Cortex of kidney (tissue), 1 donor: ENCODE measurements at places on chromosomes 2 and 18.

GRCh38 chr2:42117923-42118753, 51.0 kb upstream of the EML4 start:
- no peak for DNase-seq

- DNase-seq = no peak
Observed at GRCh38 chr18:75638223-75638775, 210.8 kb upstream of the SMIM21 start.

- no peak for DNase-seq
Observed at GRCh38 chr18:23842305-23842704, 153.1 kb downstream of the LAMA3 start.

DNA sequence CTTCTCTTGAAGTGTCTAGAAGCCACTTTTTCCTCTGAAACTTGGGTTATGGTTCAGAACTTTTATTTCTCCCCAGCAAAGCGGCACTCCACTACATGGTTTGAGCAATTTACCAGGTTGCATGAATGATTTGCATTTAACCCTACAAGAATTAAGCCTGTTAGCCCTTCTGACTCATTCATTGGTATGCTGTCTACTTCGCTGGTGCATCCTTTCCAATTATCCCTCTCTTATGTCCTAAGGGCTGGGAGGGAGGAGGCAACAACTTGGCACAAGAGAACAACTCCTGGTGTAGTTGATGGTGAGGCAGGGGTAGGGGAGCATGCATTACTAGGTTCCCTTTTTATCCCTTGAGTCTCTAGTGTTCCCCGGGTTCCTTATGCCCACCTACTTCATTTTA, 293.4 kb upstream of the MEX3C start:
- no peak for DNase-seq

- no peak for DNase-seq
Observed at GRCh38 chr2:28348921-28349320, 43.7 kb upstream of the FOSL2 start.

GRCh38 chr2:47040651-47041050, 114.5 kb downstream of the STPG4 start:
- DNase-seq = no peak

- DNase-seq = no peak
Observed at GRCh38 chr2:234046521-234046920, 4.0 kb upstream of the SPP2 start.

DNA sequence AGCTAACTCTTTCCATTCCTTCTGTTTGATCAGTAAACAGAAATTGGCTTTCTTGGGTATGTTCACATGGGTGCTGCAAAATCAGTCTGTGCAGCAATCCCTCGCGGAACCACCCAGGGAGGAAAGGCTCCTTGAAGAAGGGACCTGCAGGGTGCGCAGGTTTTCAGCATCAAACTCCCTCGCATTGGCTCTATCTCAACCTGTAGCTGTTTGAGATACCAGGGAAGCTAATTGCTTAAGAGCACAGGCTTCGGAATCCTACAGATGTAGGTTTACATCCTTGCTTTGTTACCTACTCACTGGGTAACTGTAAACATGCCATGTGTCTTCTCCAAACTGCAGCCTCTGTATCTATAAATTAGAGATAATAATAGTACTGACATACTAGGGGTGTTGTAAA, 43.2 kb downstream of the LAMA3 start:
- no peak for DNase-seq

- DNase-seq = no peak
Observed at GRCh38 chr2:138943470-138943869, 163.3 kb upstream of the NXPH2 start.

GRCh38 chr2:204673877-204674276, 128.6 kb downstream of the PARD3B start:
- no peak for DNase-seq

DNA sequence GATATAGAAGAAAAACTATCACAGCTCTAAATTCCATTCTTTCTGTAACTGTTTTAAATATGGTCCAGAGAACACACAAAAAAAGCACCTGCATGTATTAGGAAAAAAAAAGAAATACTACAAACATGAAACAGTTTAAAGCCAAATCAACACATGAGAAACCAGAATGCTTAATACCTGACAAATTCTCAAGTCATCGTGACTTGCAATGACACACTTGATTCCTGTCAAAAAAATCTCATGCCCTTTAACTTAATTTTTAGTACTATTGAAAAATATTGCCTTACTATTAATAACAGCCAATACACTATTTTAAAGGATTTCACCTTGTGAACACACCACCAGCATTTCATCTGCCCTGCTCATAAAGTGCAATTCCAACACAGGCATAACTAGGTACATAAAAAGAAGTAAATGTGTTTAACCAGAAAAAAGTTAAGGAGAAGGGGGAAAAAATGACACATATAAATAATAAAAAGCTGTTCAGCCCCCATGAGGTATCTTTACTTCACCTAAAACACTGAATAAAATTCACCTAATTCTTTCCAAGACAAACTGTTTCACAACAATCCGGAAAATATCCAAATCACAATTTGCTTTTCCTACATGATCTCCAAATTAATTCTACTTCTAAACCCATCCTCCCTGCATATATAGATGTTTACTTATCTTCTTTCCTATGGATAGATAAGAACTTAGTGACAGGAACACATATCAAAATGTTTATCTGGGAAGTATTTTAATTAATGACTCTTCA, 10.8 kb downstream of the ROCK2 start:
- no peak for DNase-seq

GRCh38 chr2:43642363-43642762, 5.3 kb downstream of the PLEKHH2 start:
- DNase-seq = no peak

DNA sequence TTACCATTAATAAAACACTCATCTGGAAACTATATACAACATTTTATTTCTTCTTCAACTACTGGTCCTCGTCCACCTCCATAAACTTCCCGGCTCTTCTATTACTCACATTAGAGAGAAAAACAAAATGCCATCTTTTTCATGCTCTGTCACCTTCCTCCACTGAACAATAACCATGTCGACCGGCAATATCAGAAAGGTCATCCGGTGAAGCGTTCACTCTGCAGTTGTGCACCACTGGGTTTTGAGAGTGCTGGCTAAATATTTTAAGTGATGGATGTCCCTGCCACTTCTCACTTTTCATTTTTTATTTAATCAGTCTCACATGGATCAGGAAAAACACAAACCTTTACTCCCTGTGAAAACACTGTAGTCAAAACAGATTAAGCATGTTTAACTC, 48.2 kb downstream of the SPP2 start:
- DNase-seq = no peak

- DNase-seq = no peak
Observed at GRCh38 chr2:207674826-207675225, 36.6 kb upstream of the CCNYL1 start.

- no peak for DNase-seq
Observed at GRCh38 chr2:241064008-241064801, 37.9 kb downstream of the MTERF4 start.

DNA sequence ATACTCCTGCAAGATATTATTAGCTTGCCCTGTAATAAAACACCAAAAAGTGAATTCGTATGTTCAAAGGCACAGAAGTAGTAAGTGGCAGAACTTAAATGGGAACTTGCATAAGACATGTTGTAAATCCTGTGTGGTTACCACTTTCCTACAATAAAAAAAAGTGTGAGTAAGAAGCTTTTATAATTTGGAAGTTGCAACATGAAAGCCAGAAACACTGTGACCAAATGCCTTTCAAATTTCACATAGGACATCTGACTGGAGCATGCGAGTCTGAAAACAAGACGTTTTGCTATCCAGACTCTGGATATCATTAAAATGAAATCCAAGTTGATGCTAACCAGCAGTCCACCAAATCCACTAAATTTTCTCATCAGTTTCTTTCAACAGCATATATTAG, 886.2 kb upstream of the NRXN1 start:
- DNase-seq = no peak

DNA sequence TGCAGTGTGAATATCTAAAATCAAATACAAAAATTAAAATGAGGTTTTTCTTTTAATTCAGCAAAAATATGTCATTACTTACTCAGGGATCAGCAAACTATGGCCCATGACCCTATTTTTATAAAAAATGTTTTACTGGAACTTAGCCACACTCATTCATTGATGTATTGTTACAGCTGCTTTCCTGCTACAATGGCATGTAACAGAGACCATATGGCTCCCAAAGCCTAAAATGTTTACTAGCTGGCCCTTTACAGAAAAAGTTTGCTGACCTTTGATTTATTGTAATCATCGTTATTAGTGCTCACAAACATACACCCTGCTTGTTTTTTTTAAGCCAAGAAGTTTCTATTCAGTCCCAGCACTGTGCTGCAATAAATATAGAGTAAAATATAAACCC, 120.3 kb downstream of the PLA2R1 start:
- DNase-seq = no peak

GRCh38 chr18:56815926-56816325, 164.8 kb downstream of the WDR7 start:
- DNase-seq = no peak

DNA sequence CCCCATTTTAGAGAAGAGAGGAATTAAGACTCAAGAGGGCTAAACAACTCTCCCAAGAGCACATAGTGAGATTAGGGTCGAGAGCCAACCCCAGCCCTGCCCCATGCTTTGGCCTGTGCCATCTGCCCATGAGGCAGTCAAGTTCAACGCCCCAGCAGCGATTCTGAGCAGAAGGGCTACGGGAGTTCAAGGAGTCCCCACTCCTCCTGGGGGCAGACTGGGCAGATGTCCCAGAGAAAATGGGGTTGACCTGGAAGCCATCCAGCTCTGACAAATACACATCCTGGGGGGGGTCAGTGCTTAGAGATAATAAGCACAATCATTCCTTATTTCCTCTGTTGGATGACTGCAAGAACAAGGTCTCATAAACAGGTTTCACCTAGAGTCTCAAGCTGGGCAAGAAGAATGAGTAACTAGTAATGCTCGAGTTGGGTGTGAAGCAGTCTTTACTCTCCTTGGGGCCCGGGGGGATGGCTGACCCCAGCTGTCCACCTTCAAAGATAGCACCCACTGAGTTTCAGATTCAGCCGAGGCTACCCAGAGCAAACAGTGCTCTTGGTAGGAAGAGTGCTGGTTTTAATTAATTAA, 716.4 kb downstream of the RNF144A start:
- no peak for DNase-seq

DNA sequence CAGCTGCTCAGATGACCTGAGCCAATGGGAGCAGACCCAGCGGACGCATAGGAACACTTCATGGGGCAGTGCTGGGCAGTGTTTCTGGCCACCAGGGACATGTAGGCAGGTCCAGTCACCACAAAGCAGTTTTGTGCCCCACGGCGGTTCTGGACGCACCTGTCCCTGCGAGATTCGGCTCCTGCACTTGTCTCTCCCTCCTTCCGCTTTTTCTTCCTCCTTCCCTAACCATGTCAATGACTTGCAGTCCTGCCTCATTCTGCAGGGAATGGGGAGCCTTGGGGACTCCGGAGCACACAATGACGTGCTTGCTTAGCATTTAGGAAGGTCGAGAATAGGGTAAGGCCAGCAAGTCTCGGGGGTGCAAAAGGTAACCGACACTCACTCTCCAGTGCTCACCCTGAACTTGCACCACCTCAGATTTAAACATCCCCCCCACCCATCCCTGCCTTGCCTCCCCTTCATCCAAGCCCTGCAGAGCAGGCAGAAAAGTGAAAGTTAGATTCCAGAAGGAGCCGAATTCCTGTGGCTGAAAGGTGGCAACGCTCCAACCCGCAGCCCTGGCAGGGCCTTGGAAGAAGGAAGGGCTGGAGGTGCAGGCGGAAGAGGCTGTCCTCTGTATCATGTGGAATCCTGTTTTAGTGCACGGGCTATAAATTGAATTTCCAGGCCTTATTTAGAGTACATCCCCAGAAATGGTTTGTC, 40.5 kb upstream of the ATG16L1 start:
- no peak for DNase-seq

GRCh38 chr2:85353876-85354285, 447 bp downstream of the RETSAT start:
- DNase-seq = no peak

DNA sequence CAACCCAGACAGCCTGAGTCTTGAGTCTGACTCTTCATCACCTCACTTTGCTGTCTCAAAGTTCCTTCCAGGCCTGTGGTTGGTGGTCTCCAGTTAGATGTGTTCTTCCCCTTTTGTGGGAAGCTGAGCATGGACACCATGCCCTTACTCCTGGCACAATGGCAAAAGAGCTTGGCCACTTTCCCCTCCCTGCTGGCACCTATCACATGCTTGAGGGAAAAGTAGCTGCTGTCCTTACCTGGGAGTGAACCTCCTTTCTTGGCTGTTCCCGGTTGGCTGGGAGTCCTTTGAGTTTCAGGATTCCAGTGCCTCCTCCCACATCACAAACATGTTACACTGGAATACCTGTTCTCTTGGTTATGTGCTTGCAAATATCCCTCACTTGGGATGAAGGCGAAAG, 97.8 kb downstream of the GATA6 start:
- DNase-seq = no peak

DNA sequence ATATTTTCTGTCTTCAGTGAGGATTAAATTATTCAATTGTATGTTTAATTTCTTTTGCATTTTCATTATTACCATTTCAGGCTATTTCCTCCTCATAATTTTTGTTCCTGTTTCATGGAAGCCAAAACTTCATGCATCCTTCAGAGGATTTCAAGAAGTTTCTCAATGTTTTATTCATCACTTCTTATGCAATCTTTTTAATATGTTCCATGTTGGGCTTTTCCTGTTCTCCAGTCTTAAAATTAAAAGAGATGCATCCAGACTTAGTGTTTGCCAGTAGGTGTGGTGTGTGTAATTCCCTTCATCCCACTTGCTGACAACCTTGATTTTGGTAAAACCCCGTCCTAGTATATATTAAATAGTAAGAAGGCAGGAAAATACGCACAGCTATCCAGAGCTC, 190.0 kb downstream of the EN1 start:
- no peak for DNase-seq

DNA sequence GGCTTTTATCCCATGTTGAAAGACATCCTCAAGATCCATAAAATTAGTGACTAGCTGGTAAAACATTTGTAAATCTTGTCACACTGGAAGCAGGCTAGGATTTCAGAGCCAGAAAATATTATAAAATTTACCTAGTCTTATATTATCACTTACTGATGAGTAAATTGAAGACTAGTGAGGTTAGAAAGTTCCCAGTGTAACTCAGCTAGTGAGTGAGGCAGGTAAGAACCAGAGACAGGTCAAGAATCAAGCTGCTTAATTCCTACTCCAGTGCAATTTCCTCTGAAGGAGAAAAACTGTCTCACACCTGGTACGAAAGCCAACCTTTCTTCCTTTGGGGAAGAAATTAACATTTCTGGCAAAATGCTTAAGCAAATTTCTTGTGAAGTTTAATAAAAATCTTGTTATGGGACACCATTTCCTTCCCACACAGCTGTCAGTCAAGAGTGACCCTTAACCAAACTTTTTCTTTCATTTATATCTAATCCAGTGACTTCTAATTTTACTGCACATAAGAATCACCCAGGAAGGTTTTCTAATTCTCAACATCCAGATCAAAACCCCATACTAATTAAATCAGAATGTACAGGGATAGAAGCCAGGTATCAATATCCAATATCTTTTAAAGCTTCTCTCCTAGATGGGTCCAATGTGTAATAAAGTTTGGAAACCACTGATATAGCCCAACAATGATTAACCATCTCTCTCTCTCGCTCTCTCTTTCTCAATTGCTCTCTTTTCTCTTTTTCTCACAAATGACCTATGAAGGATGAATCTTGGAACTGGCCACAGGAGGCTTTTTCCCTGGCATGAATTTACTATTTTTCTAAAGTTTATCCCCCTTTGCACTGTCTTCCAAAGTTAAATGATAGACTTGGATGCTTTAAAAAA, 264.3 kb upstream of the SLC39A10 start:
- no peak for DNase-seq
